ENCODE measurements at places on chromosomes 12 and 14. TPM values are rescaled to one million over a fixed set of nuclear protein-coding genes. Genes with fewer than 3 reads are reported as not detected.

DNA sequence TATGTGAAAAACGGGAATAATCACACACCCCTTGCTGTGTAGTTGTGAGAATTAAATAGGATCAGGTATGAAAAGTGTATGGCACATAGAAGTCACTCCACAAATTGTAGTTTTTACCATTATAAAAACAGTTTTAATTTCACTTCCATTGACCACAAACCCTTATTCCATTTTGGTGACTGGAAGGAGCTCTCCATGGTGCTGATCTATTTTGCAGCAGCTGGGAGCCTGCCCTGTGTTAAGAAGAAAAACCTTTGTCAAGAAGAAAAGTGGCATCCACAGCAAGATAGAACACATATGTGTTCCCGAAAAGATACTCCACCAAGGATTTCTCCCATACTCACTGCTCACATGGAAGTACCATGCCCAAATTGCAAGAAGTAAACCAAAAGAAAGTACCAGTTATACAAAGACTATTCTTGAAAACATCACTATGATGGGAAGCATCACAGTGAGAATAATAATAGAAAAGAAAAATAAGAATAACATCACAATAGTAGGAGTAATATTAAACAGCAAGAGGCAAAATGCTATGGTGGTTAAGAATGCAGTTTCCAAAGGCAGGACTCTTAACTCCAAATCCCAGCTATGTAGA lies 58.7 kb downstream of the TUNAR start:
- no peak for DNase-seq
- H3K27me3 ChIP-seq = no peaks in the 10 kb centered on the region
- no peak overlapping the region for H3K4me3 ChIP-seq
- H3K36me3 ChIP-seq = no peaks in the 10 kb centered on the region
- no peaks in the 10 kb centered on the region for H3K4me1 ChIP-seq
- H3K27ac ChIP-seq = no peak overlapping the region

DNA sequence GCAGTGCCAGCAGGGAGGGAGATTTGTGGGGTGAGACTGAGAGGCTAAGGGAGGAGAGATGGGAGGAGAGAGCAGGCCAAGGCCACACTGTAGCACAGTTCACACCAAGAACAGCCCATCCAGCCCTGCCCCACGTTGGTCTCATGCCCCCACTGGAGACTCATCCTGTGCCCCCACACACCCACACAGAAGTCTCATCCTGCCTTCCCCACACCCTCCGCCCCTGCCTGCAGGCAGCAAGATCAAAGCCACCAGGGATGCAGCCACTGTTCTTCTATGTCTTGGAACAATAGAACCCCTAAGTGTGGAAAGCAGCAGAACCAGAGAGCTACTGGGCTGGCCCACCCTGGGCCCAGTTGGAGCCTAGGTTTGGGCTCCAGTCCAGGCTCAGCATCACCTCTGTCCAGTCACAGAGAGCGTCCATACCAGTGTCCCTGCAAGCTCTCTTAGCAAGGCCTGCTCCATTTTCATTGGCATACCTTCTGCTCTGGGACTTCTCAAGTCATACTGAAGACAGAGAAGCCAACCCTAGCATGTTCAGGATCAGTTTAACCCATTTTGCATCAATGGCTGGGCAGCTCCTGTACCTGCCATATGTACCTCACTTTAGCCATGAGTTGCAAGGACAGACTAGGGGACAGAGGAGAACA lies 31.7 kb upstream of the HDAC7 start:
- H3K36me3 ChIP-seq = no peaks in the 10 kb centered on the region
- H3K4me1 ChIP-seq = no peaks in the 10 kb centered on the region

GRCh38 chr14:71163050-71163841 lies 256.0 kb downstream of the PCNX1 start:
- H3K4me1 ChIP-seq = no peaks in the 10 kb centered on the region
- DNase-seq = no peak
- H3K27me3 ChIP-seq = no peaks in the 10 kb centered on the region
- H3K27ac ChIP-seq = no peak overlapping the region

GRCh38 chr14:71538938-71539649 lies 393.1 kb upstream of the RGS6 start:
- H3K36me3 ChIP-seq = no peaks in the 10 kb centered on the region
- no peak for DNase-seq
- H3K27ac ChIP-seq = no peak overlapping the region
- H3K4me3 ChIP-seq = no peak overlapping the region
- no peaks in the 10 kb centered on the region for H3K4me1 ChIP-seq
- H3K27me3 ChIP-seq = no peaks in the 10 kb centered on the region

- no peaks in the 10 kb centered on the region for H3K36me3 ChIP-seq
- no peak for DNase-seq
- H3K4me1 ChIP-seq = peaks cover 25% of the 10 kb centered on the region
- no peaks in the 10 kb centered on the region for H3K27me3 ChIP-seq
- H3K4me3 ChIP-seq = no peak overlapping the region
Observed at GRCh38 chr14:34038358-34039057, 87.6 kb upstream of the EGLN3 start.

DNA sequence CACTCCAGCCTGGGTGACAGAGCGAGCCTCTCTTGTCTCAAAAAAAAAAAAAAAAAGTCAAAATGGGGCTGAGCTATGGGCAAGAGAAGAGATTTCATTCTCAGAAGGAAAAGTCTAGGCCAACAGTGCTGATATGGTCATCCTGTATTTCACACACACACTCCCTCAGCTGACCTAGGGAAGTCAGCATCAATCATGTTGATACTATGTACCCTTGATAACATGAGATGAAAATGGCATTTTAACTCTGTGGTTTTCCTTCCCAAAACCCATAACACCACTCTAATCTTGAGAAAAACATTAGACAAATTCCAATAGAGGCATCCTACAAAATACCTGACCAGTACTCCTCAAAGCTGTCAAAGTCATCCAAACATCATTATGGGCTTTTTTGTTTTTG lies 2.3 kb upstream of the NEMP1 start:
- H3K4me1 ChIP-seq = peaks cover 22% of the 10 kb centered on the region
- H3K27ac ChIP-seq = no peak overlapping the region

DNA sequence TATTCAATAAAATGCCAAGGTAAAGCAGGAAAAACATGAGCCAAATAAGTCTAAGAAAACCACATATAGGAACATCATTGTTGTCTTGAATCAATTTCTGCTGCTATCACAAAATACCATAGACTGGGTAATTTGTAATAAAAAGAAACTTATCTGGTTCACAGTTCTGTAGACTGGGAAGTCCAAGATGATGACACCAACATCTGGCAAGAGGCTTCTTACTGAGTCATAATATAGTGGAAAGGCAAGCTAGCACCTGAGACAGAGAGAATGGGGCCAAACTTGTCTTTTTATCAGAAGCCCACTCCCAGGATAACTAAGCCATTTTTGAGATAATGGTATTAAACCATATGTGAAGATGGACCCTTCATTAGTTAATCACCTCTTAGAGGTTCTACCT lies 975.9 kb downstream of the FLRT2 start:
- H3K27me3 ChIP-seq = no peaks in the 10 kb centered on the region
- DNase-seq = no peak
- no peak overlapping the region for H3K27ac ChIP-seq
- H3K36me3 ChIP-seq = no peaks in the 10 kb centered on the region
- H3K4me1 ChIP-seq = no peaks in the 10 kb centered on the region

DNA sequence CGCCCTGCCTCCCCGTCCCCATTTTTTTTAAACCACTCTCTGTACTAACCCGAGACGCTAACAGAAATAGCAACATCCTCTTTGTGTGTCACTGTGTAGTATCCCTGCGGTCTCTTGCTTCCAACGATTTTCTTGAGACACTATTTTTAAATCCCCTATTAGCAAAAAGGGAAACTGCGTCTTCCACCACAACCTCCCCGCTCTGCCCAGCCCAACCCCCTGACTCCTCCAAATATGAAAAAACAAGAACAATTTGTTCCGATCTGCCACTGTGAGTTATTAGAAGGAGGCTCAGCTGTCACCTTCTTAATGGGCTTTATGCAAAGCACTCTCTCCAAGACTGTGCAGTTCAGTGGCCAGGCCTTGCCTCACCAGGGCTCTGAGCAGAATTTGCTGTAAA lies 76.3 kb downstream of the MAP1LC3B2 start:
- DNase-seq = no peak
- H3K36me3 ChIP-seq = no peaks in the 10 kb centered on the region
- no peaks in the 10 kb centered on the region for H3K27me3 ChIP-seq
- H3K27ac ChIP-seq = no peak overlapping the region
- H3K4me3 ChIP-seq = no peak overlapping the region

The SERPINA4 gene
- not detected for total RNA-seq

The CPNE8 gene
- total RNA-seq = 3.4 TPM

The FBXO33 gene
- 21.5 TPM for total RNA-seq

The TRPV4 gene
- total RNA-seq = not detected

The CLEC4D gene
- total RNA-seq = not detected

All from CD4-positive, alpha-beta memory T cell (primary cell).